ENCODE measurements at places on chromosomes 1 and 21.

DNA sequence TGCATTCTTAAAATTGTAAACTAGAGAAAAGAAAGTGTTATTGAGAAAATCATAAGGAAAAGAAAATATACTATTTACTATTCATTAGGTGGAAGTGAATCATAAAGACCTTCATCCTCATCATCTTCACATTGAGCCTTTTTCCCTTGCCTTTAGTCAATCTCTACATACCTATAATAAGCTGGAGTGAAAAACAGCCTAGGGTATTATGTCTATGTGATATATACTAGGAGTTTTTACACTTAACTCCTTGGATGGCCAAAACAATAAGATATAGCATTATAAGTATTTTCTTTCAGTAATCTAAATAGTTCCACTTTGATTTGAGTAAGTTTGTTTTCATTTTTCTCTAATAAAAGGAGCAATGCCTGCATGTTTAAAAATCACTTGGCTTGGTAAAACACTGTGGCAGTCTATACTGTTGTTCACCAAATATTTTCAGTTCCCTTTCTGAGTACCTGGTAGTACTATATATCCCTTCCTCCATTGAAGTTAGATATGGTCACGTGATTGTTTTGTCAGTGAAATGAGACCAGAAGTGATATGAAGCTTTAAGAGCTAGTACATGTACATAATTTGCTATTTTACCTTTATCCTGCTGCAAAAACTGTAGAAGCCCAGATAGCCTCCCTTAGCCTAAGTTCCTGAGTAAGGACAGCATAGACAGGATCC, 78.3 kb downstream of the CLEC20A start:
- no peak for DNase-seq

DNA sequence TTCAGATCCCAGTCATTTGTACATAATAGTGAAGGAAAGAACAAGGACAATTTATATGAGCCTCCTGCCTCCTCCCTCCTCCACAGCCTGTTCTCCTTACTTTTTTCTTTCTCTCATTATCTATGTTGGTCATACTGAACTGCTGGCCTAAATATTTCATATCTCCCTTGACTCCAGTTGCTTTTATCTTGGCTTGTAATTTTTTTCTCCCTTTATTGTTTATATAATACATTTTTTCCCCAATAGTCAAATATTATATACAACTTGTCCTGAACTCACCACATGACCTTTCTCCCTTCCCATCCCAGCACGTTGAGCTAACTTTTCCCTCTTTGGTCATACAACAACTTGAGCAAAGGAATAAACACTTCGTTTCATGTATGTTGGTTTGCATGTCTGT, 752.1 kb downstream of the LTN1 start:
- no peak for DNase-seq

DNA sequence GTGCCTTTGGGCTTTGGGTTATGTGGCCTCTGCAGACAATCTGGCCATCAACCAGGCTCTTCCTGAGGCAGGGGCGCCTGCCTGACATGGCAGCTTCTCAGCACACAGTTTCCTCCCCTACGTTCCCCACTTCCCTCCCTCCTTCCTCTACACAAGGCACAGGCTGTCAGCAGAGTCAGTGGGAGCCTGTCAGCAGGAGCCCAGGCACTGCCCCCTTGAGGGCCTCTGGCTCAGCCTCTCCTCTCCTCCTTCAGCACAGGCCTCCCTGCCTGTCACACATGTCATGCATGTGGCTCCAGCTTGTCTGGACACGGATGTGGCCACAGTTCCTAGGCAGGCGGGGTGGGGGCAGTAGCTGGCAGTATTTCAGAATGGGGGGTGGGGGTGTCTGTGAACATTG, 52.2 kb upstream of the ARTN start:
- no peak for DNase-seq

DNA sequence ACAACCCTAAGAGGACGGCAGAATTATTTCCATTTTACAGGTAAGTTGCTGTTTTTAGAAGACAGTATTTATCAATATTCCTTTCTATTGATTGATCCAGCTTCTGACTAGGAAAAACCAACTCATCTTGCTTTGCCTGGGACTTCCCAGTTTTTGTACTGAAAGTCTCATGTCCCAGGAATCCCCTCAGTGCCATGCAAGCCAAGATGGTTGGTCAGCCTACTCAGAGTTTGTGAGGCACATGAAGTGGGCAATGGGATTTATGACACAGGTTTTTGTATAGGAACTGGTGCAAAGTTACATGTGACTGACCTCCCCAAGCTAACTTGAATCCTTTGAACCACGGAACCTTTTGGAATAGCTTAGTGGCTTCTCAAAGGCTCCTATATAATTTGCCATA, 45.5 kb downstream of the GNG12 start:
- no peak for DNase-seq

- no peak for DNase-seq
Measured at GRCh38 chr1:47865881-47866535, 131.2 kb downstream of the TRABD2B start.

DNA sequence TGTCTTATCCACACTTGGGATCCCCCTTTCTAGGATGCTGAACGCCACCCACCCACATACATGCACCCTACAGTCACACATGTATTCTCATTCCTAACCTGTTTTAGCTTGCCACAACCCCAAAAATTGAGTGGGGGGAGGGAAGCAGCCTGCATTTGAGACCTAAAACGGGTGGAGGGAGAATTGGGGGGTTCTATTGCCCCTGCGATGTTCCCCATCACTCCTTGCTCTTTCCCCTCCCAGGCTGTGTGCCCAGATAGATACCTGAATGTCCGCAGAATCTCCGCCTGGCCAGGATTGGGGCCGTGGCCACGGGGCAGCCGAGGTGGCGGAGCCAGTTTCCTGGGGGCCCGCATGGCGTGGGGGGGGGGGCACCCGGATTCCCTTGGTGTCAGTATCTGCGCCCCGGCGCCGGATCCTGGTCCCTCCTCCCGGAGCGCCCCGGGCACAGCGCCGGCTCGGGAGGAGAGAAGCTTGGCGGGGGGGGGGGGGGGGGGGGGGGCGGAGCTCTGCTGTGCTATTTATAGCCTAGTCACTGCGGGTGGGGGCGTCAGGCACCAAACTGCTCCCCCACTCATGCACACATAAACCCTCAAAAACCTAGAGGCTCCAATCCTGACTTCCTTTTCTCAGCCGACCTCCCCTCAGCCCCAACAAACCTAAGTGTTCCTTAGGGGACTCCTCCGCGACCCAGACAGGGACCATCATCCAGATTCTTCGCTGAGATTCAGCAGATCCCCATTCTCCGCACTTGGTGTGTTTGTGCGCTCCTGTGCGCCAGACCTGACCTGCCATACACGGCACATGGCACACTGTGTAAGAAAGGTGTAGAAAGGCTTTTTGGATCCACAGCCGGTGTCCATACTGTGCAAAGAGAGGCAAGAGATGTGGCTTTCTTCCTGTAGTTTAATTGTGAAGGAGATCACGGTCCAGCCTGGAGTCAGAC, 1.9 kb downstream of the ANKRD34A start:
- peak; percentile 13 for DNase-seq

- DNase-seq = no peak
Measured at GRCh38 chr1:194341587-194341986, 1155.2 kb upstream of the B3GALT2 start.

DNA sequence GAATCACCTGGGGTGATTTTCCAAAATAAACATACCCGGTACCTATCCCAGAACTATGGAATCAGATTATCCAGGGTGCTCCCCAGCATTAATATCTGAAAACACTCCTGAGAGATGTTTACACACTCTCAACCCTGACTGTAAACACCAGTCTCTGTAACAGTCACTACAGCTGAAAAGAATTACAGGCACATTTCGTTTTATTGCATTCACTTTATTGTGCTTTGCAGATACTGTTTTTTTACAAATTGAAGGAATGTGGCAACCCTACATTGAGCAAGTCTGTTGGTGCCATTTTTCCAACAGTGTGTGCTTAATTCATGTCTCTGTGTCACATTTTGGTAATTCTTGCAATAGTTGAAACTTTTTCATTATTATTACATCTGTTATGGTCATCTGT, 31.8 kb downstream of the HSF2BP start:
- no peak for DNase-seq

DNA sequence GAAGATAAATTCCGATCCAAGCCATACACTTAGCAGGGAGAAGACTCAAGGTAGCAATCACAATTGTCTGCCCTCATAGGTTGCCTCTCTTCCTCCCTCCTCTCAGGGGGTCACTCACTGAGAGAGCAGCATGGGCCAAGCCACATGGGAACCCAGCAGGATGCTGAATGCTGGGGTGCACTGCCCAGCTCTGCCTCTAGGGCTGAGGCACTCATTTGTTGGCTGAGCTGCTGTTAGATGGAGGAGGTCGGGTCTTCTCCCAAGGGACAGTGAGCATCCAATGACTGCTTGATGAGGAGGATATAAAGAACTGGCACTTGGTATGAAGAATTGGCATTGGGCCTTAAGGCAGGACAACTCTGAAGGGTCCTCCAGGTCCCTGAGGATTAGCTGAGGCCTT, 418.8 kb downstream of the SIPA1L2 start:
- DNase-seq = no peak

DNA sequence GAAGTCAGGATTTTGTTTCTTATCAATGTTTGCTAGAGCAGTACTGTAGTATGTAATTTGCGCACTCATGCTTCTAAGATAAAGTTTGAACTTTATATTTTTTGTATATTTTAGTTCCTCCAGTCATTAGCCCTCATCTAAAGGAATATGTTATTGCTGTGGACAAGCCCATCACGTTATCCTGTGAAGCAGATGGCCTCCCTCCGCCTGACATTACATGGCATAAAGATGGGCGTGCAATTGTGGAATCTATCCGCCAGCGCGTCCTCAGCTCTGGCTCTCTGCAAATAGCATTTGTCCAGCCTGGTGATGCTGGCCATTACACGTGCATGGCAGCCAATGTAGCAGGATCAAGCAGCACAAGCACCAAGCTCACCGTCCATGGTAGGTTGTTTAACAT, 252.2 kb downstream of the TPR start:
- DNase-seq = no peak

- DNase-seq = no peak
Measured at GRCh38 chr1:167231873-167232450, 11.3 kb downstream of the POU2F1 start.

DNA sequence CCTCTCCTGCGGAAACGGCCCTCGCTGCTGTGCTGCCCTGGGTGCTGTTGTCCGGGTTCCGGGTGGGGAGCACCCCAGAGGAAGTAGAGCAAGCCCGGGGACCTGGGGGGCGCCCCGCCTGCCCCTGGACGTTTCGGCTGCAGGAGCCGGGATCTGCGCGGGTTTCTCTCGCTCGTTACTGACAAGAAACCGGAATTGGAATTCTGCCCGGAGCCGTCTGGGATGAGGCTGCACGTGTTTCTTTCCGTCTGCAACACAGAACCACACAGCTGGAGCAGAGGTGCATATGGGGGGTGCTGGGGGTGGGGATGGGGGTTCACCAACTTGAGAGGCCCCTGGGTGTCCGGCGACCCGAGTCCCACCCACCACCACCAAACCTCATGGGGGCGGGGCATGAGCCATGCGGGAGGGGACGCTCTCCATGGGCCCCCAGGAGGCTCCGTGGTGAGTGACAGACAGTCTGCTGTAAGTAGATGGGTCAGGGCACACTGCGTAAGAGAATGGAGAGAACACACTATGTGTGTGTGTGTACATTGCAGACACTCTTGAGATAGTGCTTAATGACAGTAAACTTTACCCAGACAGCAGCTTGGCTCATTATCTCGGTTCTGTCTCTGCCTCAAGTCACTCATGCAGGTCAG, 261.4 kb upstream of the C1orf174 start:
- DNase-seq = no peak

DNA sequence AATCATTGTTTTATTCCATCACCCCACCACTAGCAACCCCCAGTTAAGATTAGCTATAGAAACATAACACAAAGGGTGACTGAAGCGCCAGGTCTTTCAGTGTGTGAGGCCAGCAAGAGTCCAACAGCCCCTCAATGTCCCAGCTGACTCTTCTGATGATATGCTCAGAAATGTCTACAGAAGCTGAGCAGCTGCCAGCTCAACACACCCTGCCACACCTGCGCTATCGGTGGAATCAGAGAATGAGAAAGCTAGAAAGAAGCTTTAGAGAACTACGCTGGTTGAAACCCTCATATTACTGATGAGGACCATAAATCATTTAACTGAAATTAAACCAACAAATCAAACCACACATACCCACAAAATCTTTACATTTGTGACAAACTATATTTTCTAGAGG, 116.2 kb downstream of the SLC45A1 start:
- no peak for DNase-seq

GRCh38 chr1:56911098-56911938, 54.5 kb downstream of the C8B start:
- no peak for DNase-seq

DNA sequence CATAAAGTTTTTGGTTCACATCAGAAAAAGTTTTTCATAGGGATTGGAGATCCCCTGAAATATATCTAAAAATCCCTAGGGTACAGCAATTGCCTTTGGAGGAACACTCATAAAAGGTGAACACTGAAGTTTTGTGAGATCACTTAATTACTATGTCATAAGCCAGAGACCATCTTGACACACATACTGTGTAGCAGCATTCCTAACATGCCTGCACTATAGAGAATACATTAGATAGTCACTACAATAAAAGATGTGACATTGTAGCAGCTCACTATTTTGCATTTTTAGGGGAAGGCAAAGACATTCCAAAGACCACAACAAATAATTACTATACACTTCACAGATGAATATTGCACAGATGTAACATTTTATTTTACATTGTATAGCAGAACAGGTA, 779.9 kb downstream of the KCNT2 start:
- no peak for DNase-seq

- no peak for DNase-seq
Measured at GRCh38 chr1:34070201-34070836, 94.7 kb downstream of the CSMD2 start.

- DNase-seq = no peak
Measured at GRCh38 chr21:44686000-44686781, 4.2 kb upstream of the KRTAP12-1 start.

DNA sequence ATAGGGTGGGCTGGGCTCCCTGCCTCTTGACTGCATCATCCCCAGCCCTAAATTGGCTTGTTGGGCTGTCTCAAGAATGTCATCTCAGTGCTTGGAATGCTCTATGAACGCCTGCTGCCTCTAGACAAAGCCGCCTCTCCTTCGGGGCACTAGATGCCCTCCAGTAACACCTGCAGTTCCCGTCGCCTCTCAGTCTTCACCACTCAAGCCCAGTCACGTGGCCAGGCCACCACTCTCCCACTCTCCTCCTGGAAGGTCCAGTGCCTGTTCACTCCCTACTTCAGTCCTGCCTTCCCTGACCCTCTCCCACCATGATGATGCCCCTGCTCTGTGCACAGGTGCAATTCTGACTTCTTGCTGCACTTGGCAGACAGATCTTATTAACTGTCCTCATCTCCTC, 7.0 kb downstream of the TAS1R2 start:
- no peak for DNase-seq
